ENCODE measurements at places on chromosomes 12 and 14. TPM values are rescaled to one million over a fixed set of nuclear protein-coding genes. Genes with fewer than 3 reads are reported as not detected.

MYBPC1 gene
- polyA plus RNA-seq: 1.7 TPM

OVCH1 gene
- not detected for polyA plus RNA-seq

RDH12 gene
- polyA plus RNA-seq: 0.85 TPM

KRT3 gene
- polyA plus RNA-seq: not detected

DNA sequence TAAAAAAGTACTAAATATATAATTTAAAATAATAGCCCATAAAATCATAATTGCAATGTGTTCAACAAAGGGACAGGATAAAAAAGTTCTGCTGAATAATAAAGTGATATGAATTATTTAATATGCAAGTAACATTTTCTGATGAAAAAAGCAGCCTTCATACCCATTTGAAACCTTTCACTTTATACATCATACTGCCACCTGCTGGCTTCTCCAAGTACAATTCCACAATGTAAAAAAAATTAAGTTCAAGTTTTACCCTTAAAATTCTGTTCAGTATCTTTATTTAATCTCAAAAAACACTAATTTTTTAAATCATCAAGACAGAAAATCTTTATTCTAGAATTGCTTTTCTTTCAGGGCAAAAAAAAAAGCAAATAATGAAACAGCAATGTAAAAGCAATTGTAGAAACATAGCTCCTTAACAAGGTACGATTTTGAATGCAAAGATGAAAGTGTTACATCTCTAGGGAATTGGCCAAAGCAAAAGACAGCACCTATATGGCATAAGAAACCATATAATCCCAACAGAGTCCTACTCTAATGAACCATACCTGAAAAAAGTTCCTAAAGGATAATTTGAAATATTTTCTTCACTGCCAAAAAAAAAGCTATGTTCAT, 15.0 kb downstream of the MDM1 start:
- peak; percentile 76 for DNase-seq

GRCh38 chr12:116319898-116320621, 42.6 kb upstream of the MED13L start:
- DNase-seq: peak; percentile 65

DNA sequence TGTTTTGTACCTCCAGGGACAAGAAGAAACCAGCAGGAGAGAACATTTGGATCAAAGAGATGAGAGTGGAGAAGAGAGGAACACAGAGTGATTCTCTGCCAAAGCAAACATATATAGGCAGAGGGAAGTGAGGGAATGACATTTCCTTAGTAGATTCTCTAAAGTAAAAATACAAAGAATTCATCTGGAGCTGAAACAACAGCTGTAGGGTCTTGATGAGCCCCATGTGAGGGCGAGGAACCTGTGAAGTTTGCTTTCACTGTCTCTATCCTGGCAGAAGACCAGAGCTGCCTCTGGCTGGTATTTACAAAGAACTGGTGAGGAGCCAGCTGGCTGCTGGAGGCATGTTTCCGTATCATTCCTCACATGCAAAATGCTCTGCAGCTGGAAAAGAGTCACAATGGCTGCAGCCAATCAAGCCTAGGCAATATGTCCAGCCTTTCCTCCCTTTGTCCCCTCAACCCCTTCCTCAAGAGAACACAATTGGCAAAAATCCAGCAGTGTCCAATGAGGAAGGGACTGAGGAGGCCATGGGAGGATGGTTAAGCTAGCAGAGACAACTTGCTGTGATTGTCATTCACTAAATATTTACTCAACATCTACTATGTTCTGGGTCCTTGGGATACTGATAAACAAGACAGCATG, 122.5 kb downstream of the PHLDA1 start:
- peak; percentile 77 for DNase-seq

DNA sequence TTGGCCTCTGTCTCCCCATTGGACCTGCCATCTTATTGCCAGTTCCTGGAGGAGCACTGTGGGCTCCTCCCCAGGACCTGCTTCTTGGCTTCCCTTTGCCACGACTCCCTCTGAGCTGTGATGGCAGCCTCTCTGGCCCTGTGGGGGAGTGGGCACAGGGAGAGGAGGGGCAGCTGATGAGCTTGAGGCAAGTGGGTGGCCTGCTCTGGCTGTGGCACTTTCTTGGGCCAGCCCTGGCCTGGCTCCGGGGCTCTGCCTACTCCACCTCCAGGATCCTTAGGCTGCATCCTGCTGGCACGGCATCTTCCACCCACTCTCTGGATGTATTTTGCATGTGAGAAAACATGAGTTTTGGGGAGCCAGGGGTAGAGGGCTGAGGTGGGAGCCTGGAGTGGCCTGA, 32.6 kb upstream of the MUCL1 start:
- no peak for DNase-seq

- no peak for DNase-seq
Observed at GRCh38 chr14:92866901-92867865, 55.8 kb upstream of the CHGA start.

- peak; percentile 17 for DNase-seq
Observed at GRCh38 chr12:31853977-31854376, 105.2 kb upstream of the RESF1 start.

GRCh38 chr12:12428047-12428446, 71.2 kb downstream of the BORCS5 start:
- DNase-seq: no peak

DNA sequence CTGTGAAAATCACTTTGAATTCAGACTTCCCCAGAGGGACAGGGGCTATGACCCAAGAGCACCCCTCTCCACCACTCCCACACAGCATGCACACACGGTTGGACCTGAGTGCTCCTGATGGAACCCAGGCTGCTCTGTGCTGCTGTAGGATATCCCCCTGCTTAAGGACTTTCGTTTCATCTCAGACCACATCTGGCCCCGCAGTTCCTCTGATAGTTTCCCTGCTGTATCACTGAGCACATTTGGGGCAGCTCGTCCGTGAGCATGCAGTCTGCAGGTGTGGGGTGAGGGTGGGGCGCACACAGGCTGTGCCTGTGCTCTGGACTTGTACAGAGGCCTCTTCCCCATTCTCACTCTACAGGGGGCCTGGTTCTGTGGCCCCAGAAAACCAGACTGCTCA, 345.2 kb upstream of the FKBP4 start:
- no peak for DNase-seq

GRCh38 chr14:104864267-104865080, 594 bp upstream of the CEP170B start:
- DNase-seq: peak; percentile 90

DNA sequence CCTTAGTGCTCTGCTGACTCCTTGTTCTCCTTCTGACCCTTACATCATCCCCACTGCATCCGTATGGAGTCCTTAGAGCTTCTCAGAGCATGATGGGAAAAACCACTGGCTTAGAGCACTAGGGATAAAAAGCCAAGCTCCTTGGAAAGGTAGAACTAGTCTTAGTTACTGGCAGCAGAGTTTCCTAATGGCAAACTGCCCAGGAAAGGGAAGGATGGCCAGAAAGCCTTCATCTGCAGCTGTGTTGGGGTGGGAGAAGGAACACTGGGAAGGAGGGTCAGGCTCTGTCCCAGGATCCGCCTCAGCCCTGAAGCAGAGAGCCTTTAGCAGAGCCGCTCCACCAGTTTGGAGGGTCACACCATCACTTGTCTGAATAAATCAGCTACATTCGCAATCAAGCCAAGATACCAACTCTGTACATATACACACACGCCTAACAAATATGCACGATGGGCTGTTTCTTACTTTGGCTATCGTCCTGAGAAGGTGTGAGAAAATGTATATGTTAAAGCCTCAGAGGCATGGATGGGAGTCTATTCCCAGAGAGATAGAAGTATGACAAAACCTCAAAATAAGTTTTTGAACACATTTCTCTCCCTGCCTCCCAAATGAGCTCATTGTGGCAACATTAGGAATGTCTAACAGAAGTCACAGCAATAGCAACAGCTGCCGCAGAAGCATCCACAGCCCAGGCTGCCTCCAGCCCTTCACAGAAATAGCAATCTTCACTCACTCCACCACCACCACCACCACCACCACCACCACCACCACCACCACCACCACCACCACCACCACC, 18.6 kb upstream of the GALNT8 start:
- no peak for DNase-seq
